Hepatic stellate cell (primary cell): ENCODE measurements at places on chromosomes 5 and 9.

GRCh38 chr9:126558051-126558665 is 55.6 kb upstream of the LMX1B start:
- DNase-seq = peak; percentile 65

DNA sequence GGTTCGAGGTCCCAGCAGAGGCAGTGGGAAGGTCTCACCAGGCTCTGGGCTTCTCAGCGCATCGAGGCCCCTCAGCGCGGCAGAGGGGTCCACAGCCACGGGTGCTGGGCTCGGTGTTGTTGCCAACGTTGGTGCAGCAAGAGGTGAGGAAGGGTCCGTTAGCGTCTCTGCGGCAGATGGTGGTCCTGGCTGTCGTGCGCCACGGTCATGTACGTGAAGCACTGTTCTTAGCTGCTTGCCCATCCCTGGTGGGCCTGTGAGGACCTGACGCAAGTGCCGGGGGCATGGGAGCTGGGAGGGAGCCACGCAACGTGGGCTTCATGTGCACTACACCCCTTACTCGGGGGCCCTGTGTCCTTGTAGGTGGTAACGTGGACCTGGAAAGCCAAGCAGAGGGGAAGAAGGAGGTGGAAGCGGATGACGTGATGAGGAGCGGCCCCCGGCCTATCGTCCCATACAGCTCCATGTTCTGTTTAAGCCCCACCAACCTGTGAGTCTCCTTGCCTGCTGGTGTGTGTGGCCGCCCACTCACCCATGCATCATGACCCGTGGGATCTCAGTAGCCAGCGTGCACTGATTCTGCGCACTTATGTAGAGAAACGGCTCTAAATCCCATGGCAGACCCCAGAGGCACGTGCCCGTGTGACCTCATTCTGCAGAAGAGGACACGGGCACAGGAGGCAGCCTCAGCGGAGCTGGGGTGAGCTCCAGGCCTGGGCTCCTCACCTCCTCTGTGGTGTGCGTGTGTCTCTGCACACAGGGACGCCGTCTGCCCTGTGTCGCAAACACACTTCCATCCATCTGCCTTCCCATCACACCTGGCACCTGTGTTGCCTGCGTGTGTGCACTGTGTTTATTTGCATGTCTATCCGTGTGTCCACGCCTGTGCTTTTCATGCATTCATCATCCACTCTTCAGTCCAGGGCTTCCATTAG is 166.1 kb downstream of the CACNA1B start:
- no peak for DNase-seq

- DNase-seq = peak; percentile 4
These were observed 220.0 kb downstream of the PDE4D start for GRCh38 chr5:59673438-59674058.

- DNase-seq = no peak
These were observed 190.9 kb downstream of the FSTL4 start for GRCh38 chr5:133421394-133421793.

- no peak for DNase-seq
These were observed 8.8 kb upstream of the PLIN2 start for GRCh38 chr9:19136129-19136528.

GRCh38 chr9:16348531-16348930 is 521.9 kb downstream of the BNC2 start:
- no peak for DNase-seq

- no peak for DNase-seq
These were observed 33.5 kb downstream of the KCNMB1 start for GRCh38 chr5:170355601-170356098.

GRCh38 chr9:119588874-119589744 is 219.9 kb upstream of the BRINP1 start:
- DNase-seq = no peak

- DNase-seq = no peak
These were observed 1.3 kb downstream of the DMRT1 start for GRCh38 chr9:842635-843426.

DNA sequence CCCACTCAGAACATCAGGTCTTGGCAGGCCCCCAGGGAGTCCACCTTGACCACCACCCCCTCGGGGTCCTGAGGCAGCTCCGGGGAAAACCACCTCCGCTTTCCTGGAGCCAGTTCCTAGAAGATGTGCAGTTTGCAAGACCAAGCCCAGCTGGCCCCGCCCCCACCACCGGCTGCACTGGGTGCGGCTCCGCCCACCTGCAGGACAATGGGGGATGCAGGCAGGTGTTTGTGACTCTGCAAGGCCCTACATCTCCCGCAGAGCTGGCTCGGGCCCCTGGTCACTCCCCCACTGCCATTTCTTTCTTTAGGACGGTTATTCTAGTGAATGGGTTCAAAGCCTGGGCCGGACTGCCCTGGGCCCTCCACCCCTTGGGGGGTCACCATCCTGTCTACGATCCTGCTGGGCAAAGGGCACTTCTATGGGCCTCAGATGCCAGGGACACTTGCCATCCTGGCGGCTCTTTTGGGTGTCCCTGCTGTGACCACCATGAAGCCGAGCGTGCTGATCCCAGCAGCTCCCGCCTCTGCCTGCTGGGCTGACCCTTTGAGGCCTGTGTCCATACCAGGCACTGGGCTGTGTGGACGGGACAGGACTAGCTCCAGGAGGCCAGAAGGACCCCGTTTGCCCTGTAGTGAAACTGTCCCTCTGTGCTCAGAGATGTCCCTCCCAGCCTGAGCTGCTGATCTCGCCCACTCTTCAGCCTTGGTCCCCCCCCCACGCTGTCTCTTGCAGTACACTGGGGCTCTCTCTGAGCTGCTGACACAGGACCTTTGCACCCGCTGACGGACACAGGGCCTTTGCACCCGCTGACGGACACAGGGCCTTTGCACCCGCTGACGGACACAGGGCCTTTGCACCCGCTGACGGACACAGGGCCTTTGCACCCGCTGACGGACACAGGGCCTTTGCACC is 5.9 kb upstream of the NACC2 start:
- DNase-seq = no peak

- no peak for DNase-seq
These were observed 246.4 kb downstream of the SMARCA2 start for GRCh38 chr9:2261421-2262103.

GRCh38 chr5:103942587-103943186 is 380.1 kb upstream of the NUDT12 start:
- DNase-seq = no peak
